ENCODE measurements at places on chromosomes 7 and 10. TPM values are rescaled to one million over a fixed set of nuclear protein-coding genes. Genes with fewer than 3 reads are reported as not detected.

The LIPK gene
- 4.8 TPM for total RNA-seq

The NAT16 gene
- 1.2 TPM for total RNA-seq

GRCh38 chr10:87656431-87657072, 3.1 kb upstream of the PAPSS2 start:
- DNase-seq: peak; percentile 55

DNA sequence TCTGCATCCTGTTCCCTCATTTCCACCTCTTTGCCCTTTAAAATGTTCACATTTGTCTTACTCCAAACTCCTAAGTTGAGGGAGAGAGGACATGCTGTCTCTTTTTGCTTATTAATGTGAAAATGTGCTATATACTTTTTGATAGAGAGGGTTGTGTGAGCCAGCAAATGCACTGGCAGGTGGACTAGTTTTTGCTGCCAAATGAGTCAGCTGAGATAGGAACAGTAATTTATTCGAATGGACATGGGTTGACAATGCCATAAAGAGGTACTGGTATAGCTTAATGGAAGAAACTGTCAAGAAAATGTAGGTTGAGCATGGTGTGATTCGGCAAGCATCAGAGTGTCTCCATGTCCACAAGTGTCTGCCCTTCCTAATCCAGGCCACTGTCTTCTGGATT, 9.2 kb upstream of the TRUB1 start:
- no peak for DNase-seq

DNA sequence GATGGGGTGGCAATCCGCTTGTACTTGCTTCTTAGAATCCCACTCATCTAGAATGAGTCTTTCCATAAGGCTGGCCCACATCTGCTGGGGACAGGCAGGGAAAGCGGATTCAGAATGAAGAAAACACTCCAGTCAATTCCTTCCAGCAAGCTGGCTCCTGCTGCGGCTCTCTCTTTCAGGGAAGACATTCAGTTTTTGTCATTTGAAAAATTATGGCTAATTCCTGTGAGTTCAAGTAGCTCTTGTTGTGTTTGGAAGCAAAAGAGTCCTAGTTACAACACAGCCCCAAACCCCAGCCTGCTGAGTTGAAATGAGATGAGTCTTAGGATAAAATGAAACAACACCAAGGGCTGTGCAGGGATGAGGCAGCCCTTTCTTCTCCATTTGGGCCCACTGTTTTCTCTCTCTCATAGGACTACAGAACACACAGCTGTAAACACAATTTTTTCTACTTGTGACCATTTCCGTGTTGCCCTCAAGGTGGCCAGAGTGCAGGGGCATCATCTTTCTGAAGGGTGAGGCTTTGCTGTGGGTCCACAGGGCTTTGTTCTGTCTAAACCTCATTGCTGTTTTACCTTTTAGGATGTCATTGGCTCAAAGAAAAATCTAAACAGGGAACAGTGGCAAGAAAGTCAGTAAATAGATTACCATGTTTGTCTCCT, 90.8 kb upstream of the EEPD1 start:
- DNase-seq: no peak

The OR9A2 gene
- total RNA-seq: not detected

GRCh38 chr7:98646465-98646864, 29.4 kb downstream of the NPTX2 start:
- no peak for DNase-seq

GRCh38 chr10:88281592-88282347, 301.3 kb downstream of the RNLS start:
- peak; percentile 21 for DNase-seq

DNA sequence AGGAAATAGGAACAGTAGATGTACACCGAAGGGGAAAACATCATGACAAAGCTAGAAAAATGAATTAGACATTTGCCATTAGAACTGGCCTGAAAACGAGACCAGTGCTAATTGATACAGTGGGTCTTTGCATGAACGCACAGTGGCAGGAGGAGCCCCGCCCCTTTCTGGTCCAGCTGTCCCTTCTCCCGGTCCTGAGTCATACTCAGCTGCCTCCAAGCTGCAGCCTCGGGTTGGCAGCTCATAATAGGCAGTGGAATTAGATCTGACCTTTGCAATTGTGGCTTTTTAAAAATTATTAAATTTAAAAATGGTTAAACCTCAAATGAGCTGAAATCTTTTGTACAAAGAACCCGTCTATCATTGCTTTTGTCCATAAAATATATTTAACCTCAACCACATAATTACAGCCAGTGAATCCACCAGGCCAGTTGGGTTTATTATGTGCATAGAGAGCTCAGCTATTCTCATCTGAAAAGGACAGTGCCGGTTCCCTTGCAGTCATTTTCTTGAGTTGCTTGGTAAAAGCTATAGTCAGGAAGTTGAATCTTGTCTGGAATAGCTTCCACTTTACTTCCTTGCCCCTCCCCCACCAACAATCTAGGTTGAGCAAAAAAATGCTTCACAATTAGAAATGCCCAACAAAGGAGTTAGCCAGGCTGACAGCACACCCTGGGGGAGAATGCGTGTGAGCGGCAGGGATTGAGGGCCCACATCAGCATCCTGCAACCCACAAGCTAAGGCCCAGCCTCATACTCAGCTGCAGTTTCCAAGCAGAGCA, 147.1 kb downstream of the BUB3 start:
- DNase-seq: no peak

DNA sequence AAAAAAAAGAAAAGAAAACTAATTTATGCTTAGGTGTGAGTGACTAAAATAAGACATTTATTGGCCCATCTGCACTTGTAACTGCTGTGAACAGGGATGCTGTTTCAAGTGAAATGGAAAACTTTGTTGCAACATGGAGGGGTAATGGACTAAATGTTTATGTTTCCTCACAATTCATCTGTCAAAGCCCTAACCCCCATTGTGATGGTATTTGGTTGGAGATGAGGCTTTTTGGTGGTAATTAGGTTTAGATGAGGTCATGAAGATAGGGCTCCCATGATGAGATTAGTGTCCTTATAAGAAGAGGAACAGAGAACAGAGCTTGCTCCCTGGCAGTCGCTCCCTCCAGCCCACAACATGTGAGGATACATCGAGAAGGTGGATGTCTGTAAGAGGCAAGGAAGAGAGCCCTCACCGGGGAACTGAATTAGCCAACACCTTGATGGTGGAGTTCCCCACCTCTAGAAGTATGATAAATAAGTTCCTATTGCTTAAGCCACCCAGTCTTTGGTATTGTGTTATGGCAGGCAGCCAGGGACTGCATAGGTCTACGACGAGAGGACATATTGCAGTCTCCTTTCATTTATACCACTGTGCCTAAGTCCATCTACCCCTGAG, 28.6 kb upstream of the VCL start:
- DNase-seq: no peak

DNA sequence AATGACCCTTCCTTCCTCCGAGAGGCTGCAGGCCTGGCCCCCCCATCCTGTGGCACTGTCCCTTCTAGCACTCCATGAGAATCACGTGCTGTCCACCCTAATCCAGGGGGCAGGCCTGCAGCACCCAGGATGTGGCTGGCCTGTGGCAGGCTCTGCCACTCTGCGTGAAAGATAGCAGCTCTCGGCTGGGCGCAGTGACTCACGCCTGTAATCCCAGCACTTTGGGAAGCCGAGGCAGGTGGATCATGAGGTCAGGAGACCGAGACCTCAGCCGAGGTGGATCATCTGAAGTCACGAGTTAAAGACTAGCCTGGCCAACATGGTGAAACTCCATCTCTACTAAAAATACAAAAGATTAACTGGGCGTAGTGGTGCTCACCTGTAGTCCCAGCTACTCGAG, 18.9 kb upstream of the LFNG start:
- no peak for DNase-seq

DNA sequence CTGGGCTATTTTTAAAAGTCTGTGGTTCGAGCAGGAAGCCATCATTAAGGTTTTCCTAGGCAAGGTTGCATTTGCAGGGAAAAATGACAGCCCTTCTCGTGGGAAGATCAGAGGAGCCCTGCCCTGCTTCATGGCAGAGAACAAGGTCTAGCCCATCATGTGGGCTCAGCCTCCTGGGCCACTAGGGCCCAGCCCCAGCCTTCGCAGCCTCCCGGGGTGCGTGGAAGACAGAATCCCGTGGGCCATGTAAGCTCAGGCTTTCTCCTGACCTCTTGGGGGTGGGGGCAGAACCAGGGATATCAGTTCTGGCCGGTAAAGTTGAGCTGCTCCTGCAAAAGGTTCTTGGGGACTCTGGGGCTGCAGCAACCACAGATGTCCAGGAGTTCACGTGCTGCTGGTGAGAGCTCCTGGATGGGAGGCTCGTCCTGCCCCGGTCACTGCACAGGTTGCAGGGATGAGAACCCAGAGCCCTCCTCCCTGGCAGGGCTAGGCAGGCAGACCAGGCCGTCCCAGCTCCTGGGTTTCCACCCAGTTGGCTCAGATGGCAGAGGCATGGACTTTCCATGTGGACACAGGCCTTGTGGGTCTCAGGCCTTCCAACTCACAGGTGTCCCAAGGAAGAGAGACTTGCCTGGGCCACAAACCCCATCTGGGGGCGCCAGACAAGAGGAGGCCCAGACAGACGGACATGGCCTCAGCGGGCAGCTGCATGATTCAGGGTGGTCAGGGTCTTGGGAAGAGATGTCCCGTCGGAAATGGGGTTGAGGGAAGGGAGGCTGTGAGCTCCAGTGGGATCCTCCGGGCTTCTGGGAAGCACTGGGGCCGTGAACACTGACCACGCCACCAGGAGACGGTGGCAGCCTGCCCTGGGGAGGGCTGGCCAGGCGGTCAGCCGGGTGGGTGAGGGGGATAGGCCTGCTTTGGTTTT, 126.2 kb downstream of the NEURL1 start:
- no peak for DNase-seq

The PPP1R9A gene
- 10.4 TPM for total RNA-seq

The SLC26A3 gene
- total RNA-seq: 6.3 TPM

The MGAM2 gene
- total RNA-seq: 2.9 TPM

The ARMH3 gene
- 9.1 TPM for total RNA-seq

DNA sequence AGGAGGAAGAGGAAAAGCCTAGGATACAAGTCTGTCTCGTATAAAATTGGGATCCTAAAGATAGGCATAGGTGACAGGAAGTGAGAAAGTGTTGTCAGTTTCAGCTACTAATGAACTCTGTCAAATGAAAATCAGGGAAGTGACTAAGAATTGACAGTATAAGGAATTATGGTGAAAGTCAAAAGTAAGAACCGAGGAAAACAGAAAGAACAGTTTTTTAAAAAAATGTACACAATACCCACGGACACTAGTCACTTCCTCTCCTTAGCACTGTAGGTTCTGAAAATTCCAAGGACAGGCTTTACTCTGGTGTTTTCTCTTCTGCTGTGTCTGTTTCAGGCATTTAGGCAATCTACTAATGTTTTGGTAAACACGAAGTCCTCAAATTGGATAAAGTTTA, 42.3 kb downstream of the ATAD1 start:
- DNase-seq: no peak

Data from umbilical cord (tissue), 2 donors.